NCI-H526 (cell line): ENCODE measurements at places on chromosomes 6 and 20.

GRCh38 chr6:104414723-104415122, 445.0 kb downstream of the HACE1 start:
- no peak for DNase-seq

- peak; percentile 40 for DNase-seq
Measured at GRCh38 chr6:51213811-51214210, 395.1 kb downstream of the TFAP2B start.

GRCh38 chr20:32477594-32478512, 107.3 kb downstream of the NOL4L start:
- DNase-seq = no peak

DNA sequence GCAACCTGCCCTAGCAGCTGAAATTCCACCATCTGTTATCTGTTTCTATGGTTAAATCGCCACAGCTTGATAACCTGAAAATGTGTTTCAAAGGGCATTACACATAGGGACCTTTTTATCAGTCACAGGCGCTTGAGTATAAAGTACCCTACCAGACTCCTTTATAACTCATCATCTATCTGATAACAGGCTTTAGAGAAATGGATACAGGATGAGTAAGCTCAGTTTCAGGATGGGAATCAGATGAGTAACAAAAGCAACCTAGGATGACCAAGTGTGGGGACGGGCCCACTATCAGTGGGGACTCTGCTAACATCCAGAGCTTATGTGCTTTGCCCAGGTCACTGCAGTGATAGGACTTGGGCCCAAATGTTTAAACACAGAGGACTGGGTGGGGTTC, 75.6 kb downstream of the PRND start:
- no peak for DNase-seq

- no peak for DNase-seq
Measured at GRCh38 chr6:151075930-151076555, 163.7 kb upstream of the AKAP12 start.

GRCh38 chr20:4326195-4327065, 311.1 kb upstream of the RNF24 start:
- DNase-seq = no peak

DNA sequence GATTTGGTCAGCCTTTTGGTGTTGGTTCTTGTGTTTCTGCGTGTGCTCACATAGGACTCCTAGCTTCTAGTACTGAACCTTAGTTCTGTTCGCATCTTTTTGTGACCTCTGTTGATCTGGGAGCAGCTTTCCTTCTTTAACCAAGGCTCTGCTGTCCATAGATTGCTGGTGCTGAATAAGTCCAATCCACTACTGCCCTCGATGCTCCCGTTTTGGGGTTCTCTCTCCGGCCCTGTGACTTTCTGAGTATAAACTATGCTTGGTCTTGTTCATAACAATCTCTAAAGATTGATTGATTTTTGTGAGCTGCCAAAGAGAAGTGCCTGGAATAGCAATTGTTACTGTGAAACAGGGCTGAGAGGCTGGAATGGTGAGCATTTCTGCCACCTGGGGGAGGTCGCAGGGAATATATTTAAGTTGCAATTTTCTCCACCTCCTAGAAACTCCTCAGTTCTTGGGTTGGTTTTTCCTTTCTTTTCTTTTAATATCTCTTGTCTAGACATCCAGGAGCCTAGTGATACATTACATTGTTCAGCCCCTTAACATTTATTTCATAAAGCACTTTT, 422.9 kb upstream of the CHD6 start:
- DNase-seq = no peak

- no peak for DNase-seq
Measured at GRCh38 chr20:34579191-34579978, 20.9 kb downstream of the MAP1LC3A start.

DNA sequence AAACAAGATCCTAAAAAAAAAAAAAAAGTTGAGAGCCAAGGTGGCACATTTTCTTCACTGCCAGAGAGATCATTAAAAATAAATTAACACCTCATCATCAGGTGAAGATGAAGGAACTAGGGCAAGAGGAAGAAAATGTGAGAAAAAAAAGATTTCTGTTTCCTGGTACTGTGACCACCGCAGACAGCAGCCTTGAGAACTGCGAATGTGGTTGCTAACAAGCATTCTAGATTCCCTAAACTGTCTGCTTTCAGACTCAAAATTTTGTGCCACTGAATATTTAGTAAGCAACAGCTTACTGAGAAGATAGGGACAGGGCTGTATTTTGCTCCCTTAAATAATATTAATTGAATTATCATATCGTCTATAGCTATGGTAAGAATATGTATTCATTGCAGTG, 24.1 kb upstream of the MBOAT1 start:
- DNase-seq = peak; percentile 73

GRCh38 chr20:39702701-39703349, 740.7 kb downstream of the DHX35 start:
- peak; percentile 63 for DNase-seq

GRCh38 chr6:150297327-150298029, 71.3 kb upstream of the IYD start:
- no peak for DNase-seq

- no peak for DNase-seq
Measured at GRCh38 chr6:92534109-92534508, 885.2 kb downstream of the EPHA7 start.

- no peak for DNase-seq
Measured at GRCh38 chr20:46705378-46705729, 4.1 kb upstream of the SLC2A10 start.

GRCh38 chr6:130796313-130796905, 30.8 kb upstream of the SMLR1 start:
- DNase-seq = no peak

GRCh38 chr6:3777730-3778461, 26.4 kb upstream of the PXDC1 start:
- DNase-seq = no peak

DNA sequence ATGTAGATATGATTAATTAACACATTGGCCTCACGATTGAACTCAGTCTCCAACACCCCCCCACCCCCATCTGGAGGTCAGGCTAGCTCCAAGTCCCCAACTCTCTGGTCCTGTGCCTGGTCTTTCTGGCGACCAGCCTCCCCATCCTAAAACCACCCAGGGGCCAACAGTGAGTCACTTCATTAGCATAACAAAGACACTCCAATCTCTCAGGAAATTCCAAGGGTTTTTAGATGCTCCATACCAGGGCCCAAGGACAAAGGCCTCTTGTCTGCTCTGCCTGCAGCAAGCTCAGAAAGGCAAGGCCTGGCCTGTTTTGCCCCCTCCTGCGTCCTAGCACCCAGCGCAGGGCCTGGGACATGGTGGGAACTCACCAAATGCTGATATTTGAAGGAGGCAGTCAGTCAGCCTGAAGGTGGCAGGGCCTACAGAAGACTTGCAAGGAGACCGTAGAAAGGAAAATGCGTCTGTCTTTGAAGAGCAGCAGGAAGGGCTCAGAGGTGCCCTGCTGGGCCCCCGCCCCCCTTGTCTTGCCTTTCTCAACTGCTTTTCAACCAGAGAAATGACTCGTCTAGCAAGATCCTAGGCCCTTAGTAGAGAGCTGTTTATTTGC, 184.7 kb downstream of the CDH4 start:
- no peak for DNase-seq

- peak; percentile 89 for DNase-seq
Measured at GRCh38 chr20:34215711-34216381, 25.4 kb upstream of the ASIP start.

- no peak for DNase-seq
Measured at GRCh38 chr6:163253556-163254213, 160.8 kb upstream of the QKI start.

GRCh38 chr6:106939848-106940247, 34.7 kb downstream of the CD24 start:
- peak; percentile 52 for DNase-seq

GRCh38 chr20:4160761-4161305, 145.5 kb upstream of the RNF24 start:
- DNase-seq = no peak

GRCh38 chr20:57998981-57999464, 229.4 kb downstream of the ANKRD60 start:
- peak; percentile 55 for DNase-seq

DNA sequence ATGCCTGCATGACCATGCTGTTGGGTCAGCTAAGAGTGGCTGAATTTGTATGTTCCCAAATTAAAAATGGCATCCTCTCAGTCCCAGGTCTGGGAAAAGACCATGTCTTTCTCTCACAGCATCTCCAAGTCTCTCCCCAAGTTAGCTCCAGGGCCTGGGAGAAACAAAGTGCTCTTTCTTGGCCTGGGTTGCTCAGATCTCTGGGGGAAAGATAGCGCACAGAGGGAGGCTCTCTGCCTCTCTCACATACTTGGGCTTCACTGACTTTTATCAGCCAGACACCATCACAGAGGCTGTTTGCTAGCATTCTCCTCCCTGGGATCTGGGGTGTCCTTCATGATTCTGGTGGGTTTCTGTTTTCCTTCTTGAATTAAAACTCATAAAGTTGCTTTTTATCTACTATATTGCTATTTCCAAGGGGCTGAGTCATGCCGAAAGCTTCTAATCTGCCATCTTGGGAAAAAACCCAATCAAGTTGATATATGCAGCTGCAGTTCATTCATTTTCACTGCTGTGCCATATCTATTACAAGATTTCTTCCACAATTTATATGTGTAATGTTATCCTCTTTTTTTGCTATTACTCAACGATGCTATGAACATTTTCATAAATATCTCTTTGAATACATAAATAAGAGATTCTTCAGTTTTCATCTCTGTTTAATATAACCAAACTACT, 190.2 kb downstream of the MOXD1 start:
- DNase-seq = no peak

GRCh38 chr20:37190354-37191112, 11.2 kb upstream of the MROH8 start:
- no peak for DNase-seq

- DNase-seq = no peak
Measured at GRCh38 chr6:96195272-96195671, 179.5 kb downstream of the FUT9 start.

DNA sequence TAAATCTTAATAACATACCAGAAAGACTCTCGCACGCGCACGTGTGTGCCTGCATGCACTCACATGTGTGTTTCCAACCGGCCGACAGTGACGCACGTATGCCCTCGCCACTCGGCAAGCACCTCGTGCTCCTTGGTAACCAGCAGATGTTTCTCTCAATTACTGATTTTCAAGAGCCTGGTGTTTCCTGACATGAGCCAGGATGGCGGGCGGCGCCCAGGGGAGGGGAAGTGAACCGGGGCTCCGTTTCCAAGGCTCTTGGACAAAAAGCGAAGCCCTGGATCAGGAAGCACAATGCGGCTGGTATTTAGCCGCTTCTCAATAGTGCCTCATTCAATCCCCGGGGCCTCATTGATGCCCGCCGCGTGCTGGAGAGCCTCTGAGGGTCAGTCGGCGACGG, 37.7 kb downstream of the PMEPA1 start:
- no peak for DNase-seq

DNA sequence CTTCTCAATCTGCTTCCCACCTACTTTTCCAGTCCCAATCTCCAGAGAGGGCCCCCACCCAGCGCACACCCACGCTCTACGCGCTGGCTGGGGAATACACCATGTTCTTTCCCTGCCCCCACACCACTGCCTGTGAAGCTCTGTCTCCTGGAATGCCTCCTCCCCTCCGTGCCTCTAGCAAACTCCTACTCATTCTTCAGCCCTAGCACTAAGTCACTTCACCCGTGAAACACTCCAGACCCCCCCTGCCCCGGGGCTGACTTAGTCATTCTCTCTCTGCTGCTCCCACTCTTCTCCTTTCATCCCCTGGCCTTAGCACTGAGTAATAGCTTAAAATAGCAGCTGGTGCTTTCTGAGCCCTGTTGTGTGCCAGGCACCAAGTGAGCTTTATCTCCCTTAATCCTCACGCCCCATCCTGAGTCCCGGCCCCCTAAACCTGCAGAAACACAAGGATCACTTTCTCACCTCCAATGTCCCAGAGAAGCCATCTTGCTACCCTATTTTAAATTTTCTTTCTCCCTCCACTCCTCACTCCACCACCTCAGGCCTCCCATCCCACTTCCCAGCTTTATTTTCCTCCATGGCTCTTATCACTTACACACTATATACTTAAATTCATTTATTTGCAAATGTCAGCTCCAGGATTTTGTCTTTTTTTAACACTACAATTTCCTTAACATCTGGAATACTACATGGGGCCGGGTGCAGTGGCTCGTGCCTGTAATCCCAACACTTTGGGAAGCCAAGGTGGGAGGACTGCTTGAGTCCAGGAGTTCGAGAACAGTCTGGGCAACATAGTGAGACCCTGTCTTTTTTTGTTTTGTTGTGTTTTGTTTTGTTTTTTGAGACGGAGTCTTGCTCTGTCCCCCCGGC, 6.3 kb upstream of the PARD6B start:
- DNase-seq = no peak

- no peak for DNase-seq
Measured at GRCh38 chr6:129890164-129890563, 29.0 kb upstream of the TMEM244 start.

DNA sequence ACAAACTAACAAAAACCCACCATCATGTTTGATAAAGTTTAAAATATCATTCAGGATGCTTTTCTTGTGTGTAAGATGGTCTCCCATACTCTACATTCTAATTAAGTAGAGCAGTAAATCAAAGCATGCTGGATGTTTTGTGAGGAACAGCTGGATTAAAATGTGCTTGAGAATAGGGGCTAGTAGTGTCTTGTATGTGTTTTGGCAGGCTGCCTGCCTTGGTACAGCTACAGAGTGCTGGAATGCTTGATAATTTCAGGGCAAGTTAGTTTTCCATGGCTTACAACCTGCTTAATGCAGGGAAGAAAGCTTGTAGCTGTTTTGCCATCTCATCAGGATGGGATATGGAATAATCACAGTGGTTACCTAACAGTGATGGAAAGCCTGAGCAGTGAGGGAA, 636.6 kb upstream of the MMS22L start:
- no peak for DNase-seq

GRCh38 chr20:36270744-36271638, 34.7 kb downstream of the AAR2 start:
- peak; percentile 36 for DNase-seq
